IMR-90 (cell line): ENCODE measurements at places on chromosomes 3 and 15. TPM values are rescaled to one million over a fixed set of nuclear protein-coding genes. Genes with fewer than 3 reads are reported as not detected.

DNA sequence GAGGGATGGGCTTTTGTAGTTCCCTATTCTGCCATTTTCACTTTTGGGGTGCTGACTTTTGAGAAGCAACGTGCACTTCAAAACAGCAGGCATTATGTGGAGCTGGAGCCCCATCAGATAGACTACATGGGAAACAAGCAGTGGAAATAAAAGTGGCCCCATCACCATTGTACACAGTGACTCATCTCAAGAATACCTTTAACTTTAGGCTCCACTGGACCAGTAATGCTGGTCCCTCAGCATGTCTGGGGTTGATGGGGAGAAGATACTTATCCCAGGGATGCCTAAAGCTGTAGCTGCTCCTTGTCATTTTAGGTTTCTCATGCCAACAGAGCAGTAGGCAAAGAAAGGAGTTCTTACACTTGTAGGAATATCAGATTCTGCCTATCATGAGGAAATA, 45.0 kb downstream of the LSM3 start:
- no peaks in the 10 kb centered on the region for H3K36me3 ChIP-seq
- no peak overlapping the region for H3K4me3 ChIP-seq
- H3K4me1 ChIP-seq, result peaks cover 21% of the 10 kb centered on the region
- H3K27me3 ChIP-seq, result no peaks in the 10 kb centered on the region
- DNase-seq, result no peak

- no peak for DNase-seq
- H3K36me3 ChIP-seq, result no peaks in the 10 kb centered on the region
- no peak overlapping the region for H3K4me3 ChIP-seq
- H3K4me1 ChIP-seq, result no peaks in the 10 kb centered on the region
- no peak overlapping the region for H3K27ac ChIP-seq
Measured at GRCh38 chr3:117476572-117476971, 767.0 kb downstream of the TUSC7 start.

SH3GL3 gene
- total RNA-seq, result not detected in 2 replicates

GRCh38 chr3:155944081-155944480, 73.6 kb downstream of the GMPS start:
- no peaks in the 10 kb centered on the region for H3K27me3 ChIP-seq
- H3K4me3 ChIP-seq, result no peak overlapping the region
- DNase-seq, result peak; percentile 9
- no peaks in the 10 kb centered on the region for H3K36me3 ChIP-seq

- H3K4me3 ChIP-seq, result no peak overlapping the region
- H3K27ac ChIP-seq, result peak overlapping the region; percentile 64; the same call in 1 of the 2 replicates
- no peaks in the 10 kb centered on the region for H3K27me3 ChIP-seq
- peaks cover 26% of the 10 kb centered on the region for H3K4me1 ChIP-seq
Measured at GRCh38 chr3:170767576-170767941, 102.4 kb downstream of the RPL22L1 start.

KNL1 gene
- total RNA-seq, result 25.1 and 32.5 TPM in 2 replicates

DNA sequence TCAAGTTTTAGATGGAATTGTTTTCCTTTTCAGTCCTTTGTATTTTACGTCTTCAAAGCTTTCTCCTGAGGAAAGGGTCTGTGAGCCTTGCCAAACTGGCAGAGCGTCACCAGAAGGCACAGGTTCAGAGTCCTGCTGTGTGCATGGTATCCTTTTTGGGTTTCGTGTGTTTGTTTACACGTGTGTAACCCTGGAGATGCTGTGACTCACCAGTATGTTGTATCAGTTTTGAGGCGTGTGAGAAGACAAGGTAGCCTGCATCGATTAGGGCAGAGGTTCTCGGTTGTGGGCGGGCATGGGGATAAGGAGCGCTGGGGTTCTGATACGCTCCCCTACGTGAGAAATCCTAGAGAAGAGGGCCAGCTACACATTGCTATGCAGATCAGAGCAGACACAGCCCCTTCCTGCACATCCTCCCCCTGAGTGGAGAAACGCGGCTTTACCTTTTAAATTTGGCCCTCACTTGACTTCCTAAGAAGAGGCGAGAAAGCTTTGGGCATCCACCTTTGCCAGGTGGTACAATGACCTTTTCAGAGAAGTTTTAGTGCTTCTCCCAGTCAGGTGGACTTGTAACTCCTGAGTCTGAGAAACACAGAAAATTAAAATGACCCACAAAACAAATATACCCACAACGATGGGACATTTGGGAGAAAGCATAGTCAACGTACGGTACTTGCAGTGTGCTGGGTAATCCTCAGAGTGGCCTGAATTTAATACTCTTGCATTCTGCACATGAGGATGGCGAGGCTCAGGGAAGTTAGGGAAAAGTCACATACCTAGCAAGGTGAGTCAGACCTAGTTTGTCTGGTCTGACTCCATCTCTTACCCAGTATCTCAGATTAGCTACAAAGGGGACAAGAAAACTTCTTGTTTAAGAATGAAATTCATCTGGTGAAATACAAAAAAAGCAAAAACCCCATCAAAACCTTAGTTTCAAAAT, 38.1 kb downstream of the TRAK1 start:
- no peaks in the 10 kb centered on the region for H3K4me1 ChIP-seq
- H3K4me3 ChIP-seq, result no peak overlapping the region
- no peak overlapping the region for H3K27ac ChIP-seq
- peaks cover 6% of the 10 kb centered on the region for H3K36me3 ChIP-seq
- H3K27me3 ChIP-seq, result no peaks in the 10 kb centered on the region
- peak; percentile 30 for DNase-seq

DNA sequence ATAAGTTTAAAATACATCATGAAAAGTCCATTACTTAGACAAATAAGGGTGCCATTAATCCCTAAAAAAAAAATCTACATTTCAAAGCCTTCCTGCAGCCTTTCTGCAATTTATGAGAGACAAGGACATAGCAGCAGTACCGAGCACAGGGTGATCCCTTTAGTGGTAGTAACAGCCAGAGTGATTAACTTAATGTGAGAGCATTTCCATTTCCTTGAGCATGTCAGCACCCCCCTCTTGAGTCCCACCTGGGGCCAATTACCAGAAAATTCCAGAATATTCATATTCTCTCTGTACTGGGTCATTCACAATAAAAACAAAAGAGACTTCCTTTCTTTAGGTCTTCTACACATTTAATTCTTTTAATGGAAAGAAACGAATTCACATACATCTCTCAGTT, 546.9 kb upstream of the CCDC54 start:
- no peaks in the 10 kb centered on the region for H3K36me3 ChIP-seq
- peaks cover 6% of the 10 kb centered on the region; the same call in 1 of the 2 replicates for H3K4me1 ChIP-seq
- no peak overlapping the region for H3K4me3 ChIP-seq
- no peak overlapping the region for H3K27ac ChIP-seq

FBXW12 gene
- not detected in 2 replicates for total RNA-seq

KCNMB3 gene
- 0.72 and 0.83 TPM in 2 replicates for total RNA-seq

DNA sequence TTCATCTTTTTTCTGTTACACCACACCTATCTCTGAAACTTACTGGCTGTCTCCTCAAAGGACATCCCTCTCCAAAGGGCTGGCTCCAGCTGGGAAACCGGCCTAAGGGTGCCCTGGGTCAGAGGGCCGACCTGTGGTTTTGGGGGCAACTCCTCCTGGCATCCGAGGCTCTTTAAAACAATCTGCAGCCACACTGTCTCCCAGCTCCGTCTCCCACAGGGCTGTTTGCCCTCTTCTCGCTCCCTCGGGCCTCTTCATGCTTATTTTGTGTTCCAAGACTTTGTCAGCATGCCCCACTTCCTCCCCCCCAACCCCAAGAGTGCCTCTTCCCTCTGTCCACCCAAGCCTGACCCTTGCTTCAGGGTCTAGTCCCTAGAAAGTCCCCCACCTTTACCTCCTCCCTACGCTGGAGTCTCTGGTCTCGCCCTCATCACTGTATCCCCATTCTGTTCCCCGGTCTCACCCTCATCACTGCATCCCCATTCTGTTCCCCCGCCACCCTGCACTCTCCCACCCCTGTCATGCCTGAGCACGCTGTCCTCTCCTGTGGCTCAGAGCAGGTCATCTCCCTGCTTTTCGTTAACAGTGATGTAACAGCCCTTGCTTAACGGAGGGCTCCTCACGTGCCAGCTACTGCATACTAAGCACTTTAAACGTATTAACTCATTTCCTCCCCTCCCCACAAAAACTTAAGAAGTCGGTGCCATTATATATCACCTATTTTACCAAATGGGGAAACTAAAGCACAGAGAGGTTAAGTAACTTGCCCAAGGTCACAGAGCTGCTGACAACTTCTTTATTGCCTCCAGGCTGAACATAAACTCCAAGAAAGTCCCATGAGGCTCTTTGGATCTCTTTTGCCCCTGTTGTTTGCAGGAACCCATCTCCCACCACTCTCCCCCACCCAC, 1.1 kb upstream of the CSK start:
- DNase-seq, result peak; percentile 28
- H3K4me3 ChIP-seq, result no peak overlapping the region
- no peak overlapping the region for H3K27ac ChIP-seq
- no peaks in the 10 kb centered on the region; the same call in 1 of the 2 replicates for H3K36me3 ChIP-seq
- peaks cover 14% of the 10 kb centered on the region for H3K4me1 ChIP-seq

DNA sequence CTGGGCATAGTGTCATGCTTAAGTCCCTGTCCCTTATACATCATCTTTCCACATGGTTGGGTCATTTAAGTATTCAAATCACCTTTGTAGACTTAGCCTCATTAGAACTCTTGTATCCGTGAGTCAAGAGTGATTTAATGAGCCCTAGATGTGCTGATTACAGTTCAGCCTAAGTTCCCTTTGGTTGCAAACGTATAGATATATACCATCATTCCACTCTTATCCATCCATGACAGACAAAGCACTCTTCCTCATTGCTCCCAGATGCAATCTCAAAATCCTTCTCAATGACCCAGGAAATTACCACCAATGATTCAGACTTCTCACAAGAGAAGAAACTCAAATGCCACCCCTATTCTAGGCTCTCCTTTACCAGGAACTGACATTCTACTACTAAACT, 50.2 kb upstream of the C3orf49 start:
- no peaks in the 10 kb centered on the region for H3K36me3 ChIP-seq
- no peaks in the 10 kb centered on the region; the same call in 1 of the 2 replicates for H3K27me3 ChIP-seq
- no peak overlapping the region for H3K4me3 ChIP-seq
- H3K4me1 ChIP-seq, result no peaks in the 10 kb centered on the region
- no peak overlapping the region for H3K27ac ChIP-seq

PRR20G gene
- total RNA-seq, result not detected in 2 replicates

GRCh38 chr3:97230486-97230885, 416.1 kb downstream of the EPHA6 start:
- no peak for DNase-seq
- H3K4me1 ChIP-seq, result no peaks in the 10 kb centered on the region
- H3K4me3 ChIP-seq, result no peak overlapping the region
- H3K27ac ChIP-seq, result no peak overlapping the region
- H3K36me3 ChIP-seq, result no peaks in the 10 kb centered on the region
